ENCODE measurements at places on chromosomes 11 and 22.
A peak's percentile ranks its signal among the peaks of the same experiment; 100 is the strongest.

GRCh38 chr11:120714438-120714837, 202.9 kb downstream of the GRIK4 start:
- DNase-seq = no peak

DNA sequence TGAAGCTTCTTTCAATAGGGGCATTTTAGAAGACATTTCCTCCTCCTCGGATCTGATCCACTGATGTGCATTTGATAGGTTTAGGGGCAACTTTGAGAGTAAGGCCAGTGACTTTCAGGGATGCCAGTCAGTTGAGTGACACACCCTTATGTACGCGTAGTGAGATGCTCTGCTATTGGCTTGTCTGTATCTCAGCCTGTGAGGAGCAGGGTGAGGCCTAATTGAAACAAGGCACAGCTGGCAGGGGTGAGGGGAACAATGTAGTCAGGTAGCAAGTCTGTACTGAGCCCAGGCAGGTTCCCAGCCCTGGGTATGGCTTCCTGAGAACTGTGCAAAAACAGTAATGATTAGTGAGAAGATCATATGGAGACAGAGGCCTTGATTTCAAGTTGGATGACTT, 61.5 kb downstream of the STIM1 start:
- no peak for DNase-seq

- DNase-seq = no peak
These were observed 17.2 kb downstream of the PPFIBP2 start for GRCh38 chr11:7531011-7531410.

GRCh38 chr22:31561238-31561887, 65.0 kb downstream of the SFI1 start:
- no peak for DNase-seq

DNA sequence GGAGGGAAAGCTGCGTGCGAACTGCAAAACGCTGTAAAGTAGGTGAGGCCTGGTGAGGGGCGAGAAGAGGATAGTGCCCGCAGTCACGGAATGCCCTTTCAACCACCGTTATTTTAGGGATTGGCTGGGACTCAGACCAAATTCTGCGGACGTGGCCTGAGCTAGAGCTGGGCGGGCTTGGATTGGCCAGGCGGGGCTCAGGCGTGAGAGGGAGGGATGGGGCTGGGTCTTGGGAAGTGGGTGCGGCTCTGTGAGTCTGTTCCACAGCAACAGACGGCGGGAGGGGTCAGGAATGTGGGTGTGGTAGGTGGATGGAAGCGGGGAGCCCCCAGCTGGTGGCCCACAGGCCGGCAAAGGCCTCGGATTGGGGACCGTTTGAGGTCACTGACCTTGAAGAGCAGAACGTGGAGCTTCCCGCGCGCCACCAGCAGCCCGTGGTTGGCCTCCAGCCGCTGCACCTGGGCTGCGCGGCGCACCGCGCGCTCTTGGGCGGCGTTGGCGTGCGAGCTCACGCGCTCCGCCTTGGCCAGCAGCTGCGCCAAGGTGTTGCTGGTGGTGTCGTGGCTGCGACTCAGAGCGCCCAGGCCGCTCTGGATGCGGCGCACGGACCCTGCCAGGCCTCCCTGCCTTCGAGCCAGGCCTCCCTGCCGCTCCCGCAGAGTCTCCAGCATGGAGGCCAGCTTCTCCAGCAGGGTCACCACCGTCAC, 444 bp downstream of the CAVIN3 start:
- DNase-seq = peak; percentile 63

- DNase-seq = no peak
These were observed 10.8 kb upstream of the ANKRD13D start for GRCh38 chr11:67278135-67278938.

GRCh38 chr11:37264060-37264459, 666.0 kb upstream of the RAG2 start:
- DNase-seq = no peak

- no peak for DNase-seq
These were observed 2.9 kb upstream of the HTATIP2 start for GRCh38 chr11:20360650-20361049.

GRCh38 chr11:59142530-59143507, at the start of gene FAM111A:
Gene FAM111A (plus strand): TSS chr11:59142856. CDS start chr11:59148873, 6,017 bp downstream.
- peak; percentile 36 for DNase-seq

DNA sequence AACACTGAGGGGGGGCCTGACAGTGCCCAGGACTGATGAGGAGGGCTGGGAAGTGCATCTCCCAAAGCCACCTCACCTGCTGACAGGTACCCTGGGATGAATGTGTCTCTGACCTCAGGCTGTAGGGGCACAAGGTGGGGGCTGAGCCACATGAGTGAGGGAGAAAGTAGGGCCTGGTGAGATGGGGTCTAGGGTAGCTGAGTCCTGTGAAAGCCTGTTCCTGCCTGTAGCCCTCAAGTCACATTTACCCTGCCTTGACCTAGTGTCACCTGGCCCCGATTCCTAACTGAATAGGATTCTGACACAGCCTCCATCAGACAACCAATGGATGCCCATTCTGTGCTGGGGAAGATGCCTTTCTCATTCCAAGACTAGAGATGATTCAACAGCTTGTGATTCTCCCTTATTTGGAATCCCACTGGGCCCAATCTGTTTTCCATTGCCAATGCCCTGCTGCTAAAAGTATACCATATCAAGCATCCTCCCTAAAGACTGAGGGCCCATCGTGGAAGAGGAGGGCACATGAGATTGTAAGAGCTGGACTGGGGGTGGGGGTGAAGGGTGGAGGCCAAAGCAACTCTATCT, 11.1 kb upstream of the RFPL1 start:
- no peak for DNase-seq

DNA sequence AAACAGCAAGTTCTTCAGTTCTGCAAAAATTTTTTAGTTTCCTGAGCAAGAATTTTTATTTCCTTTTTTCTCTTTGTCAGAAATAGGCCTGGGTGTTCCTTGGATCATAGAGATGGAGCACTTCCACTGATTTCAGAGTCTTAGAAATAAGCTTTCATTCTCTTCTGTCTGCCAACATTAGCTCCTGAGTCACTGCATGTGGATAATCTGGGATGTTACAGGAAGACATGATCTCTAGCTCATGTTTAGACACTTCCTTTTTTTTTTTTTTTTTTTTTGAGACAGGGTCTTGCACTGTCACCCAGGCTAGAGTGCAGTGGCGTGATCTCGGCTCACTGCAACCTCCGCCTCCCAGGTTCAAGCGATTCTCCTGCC, 13.2 kb upstream of the TMEM218 start:
- DNase-seq = no peak

GRCh38 chr11:122727101-122727929, 71.8 kb downstream of the UBASH3B start:
- no peak for DNase-seq

Data from AG04449 (cell line).